Activated naive CD4-positive, alpha-beta T cell treated with anti-CD3 and anti-CD28 coated beads for 36 hours (primary cell): ENCODE measurements at places on chromosomes 3 and 15.
A peak's percentile ranks its signal among the peaks of the same experiment; 100 is the strongest.

GRCh38 chr3:14772533-14773138 lies 46.1 kb upstream of the FGD5 start:
- H3K4me3 ChIP-seq = no peak overlapping the region
- no peaks in the 10 kb centered on the region for H3K27me3 ChIP-seq
- no peaks in the 10 kb centered on the region for H3K36me3 ChIP-seq
- H3K27ac ChIP-seq = no peak overlapping the region

- H3K27me3 ChIP-seq = no peaks in the 10 kb centered on the region
- H3K36me3 ChIP-seq = peaks cover 18% of the 10 kb centered on the region
- H3K27ac ChIP-seq = peak overlapping the region; percentile 44
- DNase-seq = no peak
- H3K4me3 ChIP-seq = peak overlapping the region; percentile 84
These were observed 1.4 kb upstream of the ATP13A3 start for GRCh38 chr3:194488055-194488742.

DNA sequence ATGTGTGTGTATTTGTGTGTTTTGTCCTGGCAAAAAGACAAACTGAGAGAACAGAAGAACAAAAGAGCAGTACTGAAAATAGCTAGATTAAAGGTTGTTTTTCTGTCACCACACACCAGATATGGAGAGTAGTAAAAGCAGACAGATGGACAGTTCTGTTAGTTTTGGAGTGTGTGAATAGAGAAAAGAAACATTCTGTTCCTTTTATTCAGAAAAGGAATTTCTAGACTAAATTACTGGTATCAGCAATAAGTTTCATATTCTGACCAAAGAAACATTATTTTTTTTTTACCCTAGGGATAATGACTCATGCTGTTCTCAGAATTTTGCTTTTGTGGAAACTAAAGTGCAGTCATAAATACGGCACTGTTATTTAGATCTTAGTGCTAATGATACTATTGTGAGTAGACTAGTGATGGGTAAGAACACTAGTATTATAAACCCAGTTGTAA lies 32.9 kb downstream of the PIK3CA start:
- no peak overlapping the region for H3K27ac ChIP-seq
- H3K27me3 ChIP-seq = no peaks in the 10 kb centered on the region
- H3K4me3 ChIP-seq = no peak overlapping the region
- peaks cover 47% of the 10 kb centered on the region for H3K4me1 ChIP-seq
- H3K36me3 ChIP-seq = no peaks in the 10 kb centered on the region

DNA sequence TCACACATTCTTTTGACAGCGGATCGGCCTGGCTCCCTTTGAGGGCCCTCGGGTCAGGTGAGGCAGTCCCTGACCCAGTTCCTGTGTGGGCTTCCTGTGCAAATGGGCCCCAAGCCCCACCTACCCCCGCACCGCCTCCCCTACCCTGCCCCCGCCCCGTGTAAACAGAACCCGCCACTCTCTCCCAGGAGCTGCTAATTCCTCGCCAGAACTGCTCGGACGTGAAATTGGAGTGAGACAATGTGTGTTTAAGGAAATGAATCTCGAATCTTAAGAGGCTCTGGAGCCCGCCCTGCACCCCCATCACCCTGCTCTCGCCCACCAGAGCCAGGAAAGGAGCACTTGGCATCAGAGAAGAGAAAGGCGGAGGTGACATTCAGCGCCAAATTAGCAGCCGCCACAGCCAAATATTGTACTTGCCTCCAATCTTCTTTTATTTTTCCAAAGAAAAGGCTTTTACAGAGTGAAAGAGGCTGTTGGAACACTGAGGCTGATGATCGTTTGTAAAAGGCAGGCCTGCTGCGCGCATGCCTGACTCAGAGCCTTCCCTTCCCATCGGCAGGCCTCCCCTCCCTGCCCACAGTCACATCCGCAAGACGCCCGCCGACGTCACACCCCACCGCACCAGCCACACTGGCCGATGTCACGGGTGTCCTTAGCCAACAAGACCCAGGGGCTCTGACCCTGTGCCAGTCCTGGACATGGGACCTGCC lies 53.1 kb downstream of the CACNA2D2 start:
- H3K27me3 ChIP-seq = no peaks in the 10 kb centered on the region
- H3K27ac ChIP-seq = peak overlapping the region; percentile 87
- H3K4me1 ChIP-seq = peaks cover 10% of the 10 kb centered on the region
- H3K4me3 ChIP-seq = peak overlapping the region; percentile 76

DNA sequence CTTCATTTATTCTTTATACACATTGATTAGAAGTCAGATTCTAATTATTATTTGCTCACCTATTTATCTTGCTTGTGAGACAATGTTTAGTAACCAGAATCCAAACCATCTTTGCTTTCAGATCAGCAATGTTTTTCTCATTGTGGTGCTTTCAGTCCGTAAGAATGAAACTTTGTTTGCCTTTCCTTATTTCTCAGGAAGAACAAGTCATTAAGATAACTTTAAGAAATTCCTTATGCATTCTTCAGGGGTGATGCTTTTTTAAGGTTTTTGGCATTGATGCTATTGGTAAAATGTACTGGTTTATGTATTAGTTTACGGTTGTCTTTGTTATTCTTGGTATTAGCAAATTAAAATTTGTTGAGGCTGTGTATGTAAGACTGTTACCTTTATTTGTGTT lies 120.8 kb upstream of the POU1F1 start:
- H3K4me1 ChIP-seq = no peaks in the 10 kb centered on the region
- H3K4me3 ChIP-seq = no peak overlapping the region
- H3K36me3 ChIP-seq = no peaks in the 10 kb centered on the region
- no peak for DNase-seq

DNA sequence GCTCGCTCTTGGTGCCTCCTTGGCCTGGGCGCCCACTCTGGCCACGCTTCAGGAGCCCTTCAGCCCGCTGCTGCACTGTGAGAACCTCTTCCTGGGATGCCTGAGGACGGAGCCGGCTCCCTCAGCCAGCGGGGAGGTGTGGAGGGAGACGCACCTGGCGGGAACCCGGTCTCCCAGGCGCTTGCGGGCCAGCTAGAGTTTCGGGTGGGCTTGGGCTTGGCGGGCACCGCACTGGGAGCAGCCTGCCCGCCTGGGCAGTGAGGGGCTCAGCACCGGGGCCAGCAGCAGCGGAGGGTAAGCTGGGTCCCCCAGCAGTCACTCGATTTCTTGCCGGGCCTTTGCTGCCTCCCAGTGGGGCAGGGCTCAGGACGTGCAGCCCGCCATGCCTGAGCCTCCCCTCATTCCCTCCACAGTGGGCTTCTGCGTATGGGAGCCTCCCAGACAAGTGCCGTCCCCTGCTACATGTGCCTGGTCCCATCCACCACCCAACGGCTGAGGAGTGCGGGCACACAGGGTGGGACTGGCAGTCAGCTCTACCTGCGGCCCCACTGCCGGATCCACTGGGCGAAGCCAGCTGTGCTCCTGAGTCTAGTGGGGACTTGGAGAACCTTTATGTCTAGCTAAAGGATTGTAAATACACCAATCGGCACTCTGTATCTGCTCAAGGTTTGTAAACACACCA lies 708.7 kb downstream of the VGLL3 start:
- no peaks in the 10 kb centered on the region for H3K4me1 ChIP-seq
- DNase-seq = no peak
- H3K4me3 ChIP-seq = no peak overlapping the region
- no peaks in the 10 kb centered on the region for H3K36me3 ChIP-seq

- H3K4me1 ChIP-seq = peaks cover 12% of the 10 kb centered on the region
- no peaks in the 10 kb centered on the region for H3K36me3 ChIP-seq
- no peaks in the 10 kb centered on the region for H3K27me3 ChIP-seq
- DNase-seq = no peak
These were observed 167.8 kb downstream of the CHST2 start for GRCh38 chr3:143287403-143287802.

- no peak for DNase-seq
- H3K36me3 ChIP-seq = peaks cover 4% of the 10 kb centered on the region
- peaks cover 20% of the 10 kb centered on the region for H3K4me1 ChIP-seq
- H3K27me3 ChIP-seq = no peaks in the 10 kb centered on the region
- H3K4me3 ChIP-seq = no peak overlapping the region
These were observed 1.3 kb upstream of the TRIP4 start for GRCh38 chr15:64386291-64386690.

DNA sequence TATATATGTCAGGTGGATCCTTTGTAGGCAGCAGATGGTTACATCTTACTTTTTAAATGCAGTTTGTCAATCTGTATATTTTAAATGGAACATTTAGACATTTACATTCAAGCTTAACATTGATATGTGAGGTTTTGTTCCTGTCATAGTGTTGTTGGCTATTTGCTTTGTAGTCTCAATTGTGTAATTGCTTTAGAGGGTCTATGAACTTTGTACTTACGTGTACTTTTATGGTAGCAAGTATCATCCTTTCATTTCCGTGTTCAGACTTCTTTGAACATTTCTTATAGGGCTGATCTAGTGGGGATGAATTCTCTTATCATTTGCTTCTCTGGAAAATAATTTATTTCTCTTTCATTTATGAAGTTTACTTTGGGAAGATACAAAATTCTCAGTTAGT lies 656.0 kb downstream of the OTOL1 start:
- H3K4me1 ChIP-seq = no peaks in the 10 kb centered on the region
- H3K36me3 ChIP-seq = no peaks in the 10 kb centered on the region
- no peak overlapping the region for H3K27ac ChIP-seq
- H3K4me3 ChIP-seq = no peak overlapping the region
- DNase-seq = no peak

GRCh38 chr3:76264496-76264895 lies 479.1 kb upstream of the ZNF717 start:
- DNase-seq = no peak
- H3K27ac ChIP-seq = no peak overlapping the region
- no peaks in the 10 kb centered on the region for H3K36me3 ChIP-seq
- no peaks in the 10 kb centered on the region for H3K27me3 ChIP-seq
- H3K4me3 ChIP-seq = no peak overlapping the region
- H3K4me1 ChIP-seq = no peaks in the 10 kb centered on the region

GRCh38 chr3:37479981-37480380 lies 305.6 kb upstream of the LRRFIP2 start:
- H3K27me3 ChIP-seq = peaks cover 24% of the 10 kb centered on the region
- no peak for DNase-seq
- H3K36me3 ChIP-seq = no peaks in the 10 kb centered on the region
- H3K27ac ChIP-seq = no peak overlapping the region
- no peaks in the 10 kb centered on the region for H3K4me1 ChIP-seq

DNA sequence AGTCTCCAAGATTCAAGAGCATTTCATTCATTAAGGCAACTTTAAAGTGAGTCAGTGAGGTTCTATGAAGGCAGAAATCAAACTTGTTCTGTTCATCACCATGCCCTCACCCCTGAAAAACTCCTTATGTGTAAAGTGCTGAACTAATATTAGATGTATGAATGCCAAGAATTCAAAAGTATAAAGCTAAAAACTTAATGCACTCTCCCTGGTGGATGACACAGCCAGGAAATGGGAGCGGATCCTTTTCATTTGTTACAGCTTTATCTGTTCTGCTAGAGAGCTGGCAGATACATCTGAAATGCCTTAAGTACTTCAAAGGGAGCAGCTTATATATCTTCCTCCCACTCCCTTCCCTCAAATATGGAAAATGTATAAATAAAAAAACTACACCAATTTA lies 8.2 kb downstream of the TXNRD3 start:
- no peak for DNase-seq
- peaks cover 13% of the 10 kb centered on the region for H3K36me3 ChIP-seq
- H3K27me3 ChIP-seq = peaks cover 2% of the 10 kb centered on the region
- no peak overlapping the region for H3K27ac ChIP-seq
- H3K4me3 ChIP-seq = no peak overlapping the region
- no peaks in the 10 kb centered on the region for H3K4me1 ChIP-seq

DNA sequence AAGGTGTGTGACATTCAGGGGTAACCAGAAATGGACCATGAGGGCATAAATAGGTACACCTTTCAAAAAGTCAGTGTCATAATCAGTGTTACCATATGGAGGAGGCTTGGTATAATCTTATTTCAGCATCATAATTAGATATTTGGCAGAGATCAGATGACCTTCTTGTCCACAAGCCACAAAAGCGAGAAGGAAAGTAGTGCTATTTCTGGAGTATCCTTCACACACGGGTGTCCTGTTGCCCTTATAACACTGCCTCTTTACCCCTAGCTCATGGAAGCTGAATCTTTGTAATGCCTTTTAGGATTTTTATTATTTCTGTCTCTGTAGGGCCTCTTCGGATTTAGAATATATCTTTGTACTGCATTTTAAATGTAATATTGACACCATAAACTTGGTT lies 132.8 kb downstream of the LRIG1 start:
- H3K27me3 ChIP-seq = no peaks in the 10 kb centered on the region
- H3K36me3 ChIP-seq = peaks cover 9% of the 10 kb centered on the region
- H3K4me1 ChIP-seq = no peaks in the 10 kb centered on the region
- H3K4me3 ChIP-seq = no peak overlapping the region
- no peak overlapping the region for H3K27ac ChIP-seq

- no peak overlapping the region for H3K4me3 ChIP-seq
- no peak for DNase-seq
- H3K27me3 ChIP-seq = peaks cover 3% of the 10 kb centered on the region
- no peaks in the 10 kb centered on the region for H3K4me1 ChIP-seq
- no peaks in the 10 kb centered on the region for H3K36me3 ChIP-seq
- H3K27ac ChIP-seq = no peak overlapping the region
These were observed 164.5 kb downstream of the PTPRG start for GRCh38 chr3:61725851-61726333.

DNA sequence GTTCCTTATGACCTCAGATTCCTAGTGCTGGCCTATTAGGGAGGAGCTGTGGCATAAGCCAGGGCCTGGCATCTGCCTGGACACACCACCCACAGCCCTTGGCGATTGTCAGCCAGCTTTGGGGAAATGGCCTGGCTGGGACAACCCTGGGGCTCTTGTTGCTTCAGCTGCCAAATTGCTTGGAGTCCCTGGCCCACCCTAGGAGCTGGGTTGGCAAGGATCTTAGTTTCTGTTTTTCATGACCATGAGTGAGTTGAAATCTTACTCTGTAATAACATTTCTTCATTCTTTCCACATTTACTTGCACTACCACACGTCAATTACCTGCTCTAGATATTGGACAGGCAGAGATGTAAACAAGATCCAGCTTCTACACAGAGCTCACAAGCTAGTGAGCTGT lies 1.9 kb upstream of the MYZAP start:
- no peak overlapping the region for H3K4me3 ChIP-seq
- no peaks in the 10 kb centered on the region for H3K36me3 ChIP-seq
- H3K4me1 ChIP-seq = peaks cover 44% of the 10 kb centered on the region
- no peak overlapping the region for H3K27ac ChIP-seq

- peak overlapping the region; percentile 19 for H3K4me3 ChIP-seq
- no peak overlapping the region for H3K27ac ChIP-seq
- peaks cover 58% of the 10 kb centered on the region for H3K36me3 ChIP-seq
- H3K27me3 ChIP-seq = no peaks in the 10 kb centered on the region
- H3K4me1 ChIP-seq = peaks cover 82% of the 10 kb centered on the region
These were observed 45.5 kb downstream of the SATB1 start for GRCh38 chr3:18379647-18380046.
